ENCODE measurements at places on chromosomes 7 and 10.
A peak's percentile ranks its signal among the peaks of the same experiment; 100 is the strongest.

DNA sequence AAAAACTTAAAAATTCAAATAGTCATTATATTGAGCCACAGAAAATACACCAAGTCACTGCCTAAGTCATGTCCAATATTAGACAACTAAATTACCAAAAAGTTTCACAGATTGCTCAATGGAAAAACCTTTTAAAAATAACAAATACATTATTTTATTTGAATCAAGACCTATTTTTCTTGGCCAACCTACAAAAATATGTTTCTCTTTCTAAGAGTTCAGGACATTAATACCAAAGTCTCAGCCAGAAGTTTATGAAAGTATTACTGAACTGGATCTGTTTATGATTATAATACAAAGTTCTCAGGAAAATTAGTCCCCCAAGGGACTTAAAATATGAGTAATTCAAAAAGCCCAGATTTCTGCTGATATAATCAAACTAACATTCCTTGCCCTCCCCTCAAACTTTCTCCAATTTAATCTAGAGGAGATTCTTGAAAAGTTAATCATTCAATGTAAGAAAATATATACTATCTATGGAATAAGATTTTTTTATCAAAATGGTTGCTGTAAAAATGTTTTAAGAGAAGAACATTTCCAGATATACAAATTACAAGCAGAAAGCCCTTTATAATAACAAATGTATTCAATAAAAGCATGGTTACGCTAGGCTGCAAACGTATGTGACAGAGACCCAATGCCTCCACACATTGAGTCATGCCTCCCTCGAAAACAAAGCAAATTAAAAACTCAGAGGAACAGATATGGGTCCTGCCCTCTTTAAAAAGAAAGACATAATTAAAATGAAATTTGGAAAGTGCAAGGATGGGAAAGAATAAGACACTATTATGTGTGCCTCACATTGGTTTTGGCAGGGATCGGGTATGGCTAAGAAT, 381.6 kb downstream of the PARD3 start:
- no peak for DNase-seq

DNA sequence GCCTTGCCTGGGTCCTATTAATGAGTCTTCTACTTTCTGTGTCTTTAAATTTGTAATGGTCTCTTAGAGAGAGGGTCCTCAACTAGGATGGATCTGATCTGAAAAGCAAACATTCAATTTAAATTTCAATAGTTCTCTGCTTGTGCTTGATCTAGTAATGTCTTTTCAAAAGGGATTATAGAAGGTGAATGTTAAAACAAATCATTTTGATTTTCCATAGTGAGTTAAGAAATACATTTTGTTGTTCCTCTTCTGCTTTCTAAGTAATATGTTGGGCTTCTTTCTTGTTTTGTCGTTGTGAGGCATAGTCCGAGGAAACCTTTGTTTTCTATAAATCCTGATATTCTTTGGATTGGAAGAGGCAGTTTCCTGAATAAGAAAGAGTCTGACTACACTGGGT, 18.8 kb downstream of the NRF1 start:
- no peak for DNase-seq

DNA sequence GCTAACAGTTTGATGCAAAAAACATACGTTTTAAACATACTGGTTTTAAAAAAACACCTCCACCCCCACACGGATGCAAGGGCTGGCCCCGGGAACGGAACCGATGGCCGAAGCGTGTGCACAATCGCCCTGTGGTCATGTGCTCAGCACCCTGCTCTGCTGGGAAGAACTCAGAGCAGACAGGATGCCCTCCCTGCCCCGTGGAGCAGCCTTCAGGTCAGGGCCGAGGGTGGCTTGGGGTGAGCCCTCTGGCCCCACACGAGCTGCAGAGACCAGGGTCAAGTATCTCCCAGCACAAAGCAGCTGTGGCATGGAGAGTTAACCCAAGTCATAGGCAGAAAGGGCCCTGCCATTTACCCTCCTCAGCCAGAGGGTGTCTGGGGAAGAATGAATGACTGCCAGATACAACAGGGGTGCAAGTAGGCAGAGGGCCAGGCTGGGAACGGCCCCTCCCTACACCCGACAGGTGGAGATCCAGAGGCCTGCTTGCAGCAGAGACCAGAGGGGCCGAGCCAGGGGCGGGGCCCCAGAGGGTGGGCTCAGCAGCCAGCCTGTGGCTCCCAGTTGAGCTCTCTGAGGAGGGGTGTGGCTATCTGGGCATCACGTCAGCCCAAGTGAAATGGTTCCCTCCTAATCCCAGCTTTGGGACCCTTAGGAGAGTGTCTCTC, 56.8 kb downstream of the ZRANB1 start:
- DNase-seq = no peak

DNA sequence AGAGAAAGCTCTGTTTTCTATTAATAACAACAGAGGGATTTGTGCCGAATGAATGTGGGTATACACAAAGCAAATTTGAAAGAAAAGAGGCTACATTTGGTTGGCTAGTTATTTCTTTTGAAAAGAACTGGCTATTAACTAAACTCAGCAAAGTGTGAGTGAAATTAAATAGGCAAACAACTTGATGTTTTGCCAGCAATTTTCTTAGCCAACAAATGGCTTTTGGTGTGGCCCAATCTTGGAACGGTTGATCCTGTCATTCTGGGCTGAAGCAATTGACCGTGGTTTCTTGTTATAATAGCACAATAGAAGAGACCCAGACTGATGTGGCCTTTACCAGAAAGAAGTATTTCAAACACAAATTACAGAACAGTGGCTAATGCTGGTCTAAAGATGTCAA, 898.6 kb downstream of the KCNMA1 start:
- no peak for DNase-seq

- DNase-seq = no peak
These were observed 596.5 kb downstream of the NXPH1 start for GRCh38 chr7:9029681-9030530.

DNA sequence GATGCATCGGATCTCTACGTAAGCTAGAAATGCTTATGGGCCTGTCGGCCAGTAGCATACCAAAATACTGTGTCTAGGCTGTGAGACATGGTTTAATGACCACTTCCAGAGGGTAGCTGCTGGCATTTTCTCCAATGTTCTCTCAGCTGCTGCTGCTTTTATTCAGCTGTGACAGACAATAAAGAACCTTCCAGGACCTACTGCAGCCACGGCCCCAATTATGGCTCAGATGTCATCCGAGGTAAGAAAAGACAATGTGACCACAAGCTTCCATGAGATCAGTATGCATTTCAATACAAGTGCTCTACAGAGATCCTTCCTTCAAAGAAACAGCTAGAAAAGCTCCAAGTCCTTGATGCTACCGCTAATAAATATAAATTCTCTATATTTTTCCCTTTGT, 256.2 kb downstream of the SDHAF3 start:
- no peak for DNase-seq

GRCh38 chr7:15685358-15686294, 857 bp downstream of the MEOX2 start:
- no peak for DNase-seq

DNA sequence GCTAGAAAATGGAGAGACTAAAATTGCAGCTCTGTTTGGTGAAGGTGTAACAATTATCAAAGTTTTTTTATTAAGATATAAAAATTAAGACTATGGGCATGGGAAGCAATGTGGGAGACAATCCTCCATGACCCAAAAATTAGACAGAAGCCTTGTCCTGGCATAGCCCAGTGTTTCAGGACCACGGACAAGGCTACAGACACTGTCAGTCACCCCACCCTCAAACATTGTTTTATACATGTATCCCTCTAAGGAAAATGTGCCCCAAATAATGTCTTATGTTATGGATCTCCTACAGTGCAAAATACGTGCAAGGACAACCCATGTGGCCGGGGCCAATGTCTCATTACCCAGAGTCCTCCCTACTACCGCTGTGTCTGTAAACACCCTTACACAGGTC, 24.0 kb downstream of the HABP2 start:
- no peak for DNase-seq

DNA sequence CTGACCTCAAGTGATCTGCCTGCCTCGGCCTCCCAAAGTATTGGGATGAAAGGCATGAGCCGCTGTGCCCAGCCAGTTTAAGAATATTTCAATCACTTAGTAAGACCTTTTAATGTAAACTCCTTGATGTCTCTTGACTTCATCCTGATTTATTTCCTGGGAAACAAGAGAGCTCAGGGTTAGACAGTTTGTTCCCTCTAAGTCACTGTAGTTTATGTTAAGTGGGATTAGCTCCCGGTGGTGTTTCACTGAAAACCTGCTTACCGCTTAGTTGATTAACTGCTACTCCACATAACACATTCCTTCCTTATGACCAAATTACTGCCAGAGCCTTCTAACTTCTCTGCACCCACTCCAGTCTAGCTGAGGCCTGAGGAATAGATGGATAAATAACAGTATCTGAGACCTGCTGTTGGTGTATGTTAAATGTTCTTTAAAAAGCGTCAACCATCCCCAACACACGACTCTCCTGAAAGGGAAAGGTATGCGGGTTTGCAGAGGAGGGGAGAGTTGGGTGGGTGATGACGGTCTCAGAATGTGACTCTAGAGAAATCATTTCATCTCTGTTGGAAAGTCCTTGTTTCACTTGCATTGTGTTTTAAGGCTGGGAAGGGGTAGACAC, 48.7 kb downstream of the CREB3L2 start:
- DNase-seq = no peak

DNA sequence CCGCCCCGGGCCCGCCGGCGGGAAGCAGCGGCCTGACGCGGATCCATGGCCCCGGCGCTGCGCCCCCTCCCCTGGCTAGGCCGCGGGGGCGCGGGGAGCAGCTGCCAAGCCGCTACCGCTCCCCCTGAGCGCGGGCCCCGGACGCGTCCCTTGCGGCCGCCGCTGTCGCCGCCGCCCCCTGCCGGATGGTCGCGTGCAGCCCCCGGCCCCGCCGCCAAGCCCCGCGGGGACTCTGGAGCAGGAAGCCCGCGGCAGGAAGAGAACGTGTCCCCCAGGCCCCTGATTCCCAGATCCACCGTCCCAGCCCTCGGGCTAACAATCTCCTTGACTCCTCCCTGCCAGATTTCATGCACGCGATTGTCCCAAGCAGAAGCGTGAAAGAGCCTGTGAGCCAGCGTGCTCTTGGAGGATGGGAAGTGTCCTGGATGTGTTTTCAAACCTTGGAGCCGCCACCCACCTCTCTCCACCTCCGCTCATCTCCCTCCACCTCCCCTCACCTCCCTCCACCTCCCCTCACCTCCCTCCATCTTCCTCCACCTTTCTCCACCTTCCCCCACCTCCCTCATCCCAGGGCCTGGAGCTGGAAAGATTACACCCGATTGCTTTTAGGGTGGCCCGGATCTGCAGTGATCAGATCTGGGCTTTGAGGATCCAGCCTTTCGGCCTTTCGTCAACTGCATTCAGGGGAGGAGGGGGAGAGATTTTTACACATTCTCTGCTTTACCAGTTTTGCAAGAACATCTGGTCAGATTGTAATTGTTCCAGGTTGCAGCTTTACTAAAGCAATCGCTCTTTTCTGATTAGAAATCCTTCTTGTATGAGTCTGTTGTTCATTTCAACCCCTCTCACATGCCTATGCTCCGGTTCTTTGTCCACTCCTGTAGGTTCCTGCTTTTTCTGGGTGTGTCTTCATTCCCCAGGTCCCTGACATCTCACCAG, 570 bp upstream of the PRTFDC1 start:
- DNase-seq = peak; percentile 41

GRCh38 chr7:30896783-30897637, 14.6 kb upstream of the AQP1 start:
- no peak for DNase-seq

DNA sequence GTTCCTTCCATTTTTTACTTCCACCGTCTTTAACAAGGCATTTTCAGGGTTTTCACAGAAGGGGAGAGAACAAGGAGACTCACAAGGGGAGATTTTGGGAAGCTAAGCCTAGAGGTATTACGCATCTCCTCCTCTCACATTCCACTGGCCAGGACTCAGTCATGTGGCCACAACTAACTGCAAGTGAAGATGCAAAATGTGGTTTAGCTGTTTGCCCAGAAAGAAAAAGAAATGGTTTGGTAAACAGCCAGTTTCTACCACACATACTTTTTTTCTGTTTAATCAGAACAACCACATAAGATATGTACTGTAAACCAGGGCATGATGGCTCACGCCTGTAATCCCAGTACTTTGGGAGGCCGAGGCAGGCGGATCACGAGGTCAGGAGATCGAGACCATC, 21.4 kb upstream of the HELLS start:
- no peak for DNase-seq

DNA sequence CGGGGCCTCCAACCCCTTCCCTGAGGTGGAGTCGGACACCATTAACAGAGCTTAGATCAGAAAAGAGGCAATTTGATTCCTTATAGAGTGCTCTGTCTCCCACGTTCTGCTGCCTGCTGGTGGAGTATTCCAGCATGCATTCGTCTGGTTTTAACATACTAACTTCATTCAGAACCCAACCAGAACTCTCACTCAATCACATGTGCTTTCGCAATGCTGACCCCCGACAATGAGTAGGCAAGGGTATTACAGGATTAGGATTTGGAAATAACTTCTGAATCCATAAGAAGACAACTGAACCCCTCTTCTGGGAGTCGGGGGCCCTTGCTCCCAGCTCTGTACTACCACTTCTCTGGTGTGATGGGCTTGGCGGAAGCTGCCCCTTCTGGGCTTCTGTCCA, 55.7 kb upstream of the HABP2 start:
- DNase-seq = no peak

DNA sequence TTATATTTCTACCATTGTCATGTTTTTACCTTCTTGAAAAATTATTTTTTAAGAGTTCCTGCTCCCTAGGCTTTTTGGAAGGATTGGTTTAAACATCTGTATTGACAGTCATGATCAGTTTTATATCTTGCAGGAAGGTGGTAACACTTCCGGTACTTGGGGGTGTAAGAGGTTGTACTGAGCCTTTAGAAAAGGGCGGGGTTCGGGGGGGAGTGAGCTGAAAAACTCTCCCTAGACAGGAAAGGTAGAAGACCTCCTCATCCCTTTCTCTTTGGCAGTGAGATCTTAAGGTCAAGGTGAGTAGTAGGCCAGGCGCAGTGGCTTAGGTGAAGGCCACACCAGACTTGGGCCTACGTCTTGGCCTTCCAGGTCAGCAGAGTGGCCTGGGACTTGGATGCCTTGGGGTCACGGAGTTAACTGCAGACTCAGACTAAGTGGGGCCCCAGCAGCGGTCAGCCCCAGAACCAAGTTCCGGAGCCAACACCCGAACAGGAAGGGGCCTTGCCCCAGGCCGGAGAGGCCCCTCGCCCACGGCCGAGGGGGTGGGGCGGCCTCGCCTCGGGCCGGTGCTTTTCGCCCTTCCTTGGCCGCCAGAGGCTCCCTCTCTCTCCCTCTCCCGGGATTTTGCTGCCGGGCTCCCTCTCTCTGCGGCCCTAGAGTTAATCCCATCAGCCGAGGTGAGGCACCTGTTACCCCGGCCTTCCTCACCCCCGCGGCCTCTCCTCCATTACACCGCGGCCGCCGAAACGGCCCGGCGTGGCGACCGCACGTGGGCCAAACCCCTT, at the start of gene PPP1R9A:
Gene PPP1R9A (plus strand): TSS at position 569 of the 785 bp plus-strand sequence. CDS start 2,520 bp downstream, outside the sequence.
- DNase-seq = no peak

- DNase-seq = no peak
These were observed 130.4 kb upstream of the GHITM start for GRCh38 chr10:84008878-84009277.

All from HFF-Myc (cell line).